Hypothalamus (tissue), 51 donors: ENCODE measurements at places on chromosomes 1 and 21.

DNA sequence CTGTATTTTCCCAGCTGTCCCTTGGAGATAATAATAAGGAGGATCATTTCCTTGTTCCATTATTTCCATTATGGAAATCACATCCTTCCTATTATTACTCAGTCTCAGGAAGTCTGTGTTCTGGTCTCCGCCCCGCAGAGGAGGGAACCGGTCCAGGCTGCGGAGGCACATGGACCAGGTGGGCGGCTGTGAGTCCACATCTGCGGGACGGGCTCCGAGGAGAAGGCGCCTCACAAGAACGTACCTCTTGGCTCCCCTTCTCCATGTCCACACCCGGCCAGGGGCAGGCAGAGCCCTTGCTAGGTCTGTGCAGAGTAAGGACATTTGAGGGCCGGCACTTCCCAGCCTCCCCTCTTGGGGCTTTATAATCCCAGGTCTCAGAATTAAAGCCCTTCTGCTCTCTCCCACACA is 14.6 kb downstream of the RAB7B start:
- DNase-seq, result no peak

DNA sequence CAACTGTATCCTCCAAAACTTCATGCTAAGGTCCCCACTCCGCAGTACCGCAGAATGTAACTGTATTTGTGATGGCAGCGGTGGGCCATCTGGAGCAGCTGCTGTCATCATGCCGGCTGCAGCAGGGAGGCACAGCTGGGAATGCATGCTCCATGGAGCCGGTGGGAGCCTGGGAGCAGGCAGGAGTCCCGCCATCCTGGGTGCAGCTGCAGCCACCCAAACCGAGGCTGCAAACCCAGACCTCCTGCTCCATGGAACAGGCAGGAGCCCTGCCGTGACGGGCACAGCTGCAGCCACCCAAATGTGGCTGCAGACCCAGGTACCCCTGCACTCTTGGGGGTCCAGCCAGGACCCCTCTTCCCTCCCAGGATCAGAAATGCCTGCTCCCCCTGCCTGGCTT is 80.3 kb downstream of the SCMH1 start:
- DNase-seq, result no peak

DNA sequence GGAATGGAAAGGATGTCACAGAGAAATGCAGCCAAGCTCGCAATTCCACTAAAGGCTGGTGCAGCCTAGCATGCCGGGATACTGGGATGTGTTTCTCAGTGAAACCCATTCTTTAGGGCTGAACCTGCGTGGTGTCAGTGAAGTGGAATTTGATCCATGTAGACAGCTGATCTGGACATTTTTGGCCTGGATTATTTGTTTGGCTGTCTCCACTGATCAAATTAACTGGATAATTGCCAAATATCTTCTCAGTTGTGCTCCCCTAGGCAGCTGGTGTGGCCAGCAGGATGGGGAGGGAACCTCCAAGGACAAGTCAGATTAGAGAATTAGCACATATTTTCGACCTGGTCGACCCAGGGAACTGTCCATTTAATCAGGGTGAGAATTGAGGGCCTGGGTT is 318.4 kb downstream of the RPS6KC1 start:
- DNase-seq, result no peak

GRCh38 chr1:58715108-58715507 is 15.2 kb upstream of the MYSM1 start:
- no peak for DNase-seq

DNA sequence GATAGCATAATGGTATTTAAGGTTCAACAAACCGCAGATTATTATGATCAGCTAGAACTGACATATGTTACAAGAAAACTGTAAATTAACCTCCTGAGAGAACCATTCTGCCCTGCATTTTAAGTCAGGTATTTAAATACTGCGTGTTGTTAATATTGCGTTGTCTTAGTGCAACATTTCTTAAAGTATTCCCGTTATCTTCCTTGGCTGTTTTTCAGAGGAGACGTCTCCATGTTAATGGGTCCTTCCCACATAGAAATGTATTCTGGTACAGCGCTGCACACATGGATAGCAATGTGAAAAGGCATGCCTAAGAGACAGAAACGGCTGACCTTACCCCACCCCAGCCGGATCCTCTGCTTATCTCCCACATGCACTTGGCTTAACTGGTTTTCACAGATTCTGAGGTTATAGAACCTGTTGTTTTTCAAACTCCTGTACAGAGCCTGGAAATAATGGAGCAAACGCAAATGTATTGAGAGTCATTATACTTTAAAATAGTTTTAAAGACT is 22.8 kb upstream of the DEGS1 start:
- no peak for DNase-seq

- DNase-seq, result no peak
These were observed 7.1 kb downstream of the TMEM54 start for GRCh38 chr1:32894019-32894600.
